ENCODE measurements at places on chromosomes 5 and 9.

GRCh38 chr9:83688921-83689320, 18.8 kb downstream of the UBQLN1 start:
- DNase-seq: no peak

DNA sequence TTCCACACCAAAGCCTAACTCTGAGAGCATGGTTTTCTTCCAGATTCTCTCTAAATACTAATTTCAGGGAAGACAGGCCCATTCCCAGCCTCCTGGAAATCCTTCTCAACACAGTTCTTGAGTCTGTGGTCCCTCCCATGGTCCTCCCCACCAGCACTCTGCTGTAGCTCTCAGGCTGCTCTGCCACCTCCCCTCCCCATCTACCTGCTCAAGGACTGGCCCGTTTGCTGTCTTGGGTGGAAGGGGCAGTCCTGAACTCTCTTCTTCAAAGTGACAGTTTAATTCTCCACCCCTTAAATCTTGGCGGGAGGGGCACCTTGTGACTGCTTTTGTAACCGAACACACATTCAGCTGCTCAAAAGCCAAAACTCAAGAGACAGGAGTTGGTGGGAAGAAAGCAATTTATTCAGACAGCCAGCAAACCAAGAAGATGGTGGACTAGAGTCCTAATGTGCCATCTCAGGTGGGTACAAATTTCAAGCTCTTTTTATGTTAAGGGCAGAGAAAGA, 7.6 kb upstream of the LCN15 start:
- no peak for DNase-seq

DNA sequence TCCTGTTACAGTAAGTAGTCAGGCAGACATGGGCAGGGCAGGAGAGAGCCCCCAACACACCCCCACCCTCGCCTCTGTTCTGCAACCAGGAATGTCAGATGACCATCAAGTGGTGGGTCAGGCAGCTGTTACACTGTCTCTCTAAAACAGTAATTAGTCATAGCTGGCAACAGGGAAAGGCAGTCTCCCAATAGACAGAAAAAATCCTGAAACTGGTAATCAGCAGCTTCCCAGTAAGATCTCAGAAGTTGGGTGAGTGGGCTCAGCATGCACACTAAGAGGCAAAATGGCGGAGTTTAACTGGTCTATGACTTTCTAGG, 90.2 kb downstream of the C5orf15 start:
- DNase-seq: no peak

DNA sequence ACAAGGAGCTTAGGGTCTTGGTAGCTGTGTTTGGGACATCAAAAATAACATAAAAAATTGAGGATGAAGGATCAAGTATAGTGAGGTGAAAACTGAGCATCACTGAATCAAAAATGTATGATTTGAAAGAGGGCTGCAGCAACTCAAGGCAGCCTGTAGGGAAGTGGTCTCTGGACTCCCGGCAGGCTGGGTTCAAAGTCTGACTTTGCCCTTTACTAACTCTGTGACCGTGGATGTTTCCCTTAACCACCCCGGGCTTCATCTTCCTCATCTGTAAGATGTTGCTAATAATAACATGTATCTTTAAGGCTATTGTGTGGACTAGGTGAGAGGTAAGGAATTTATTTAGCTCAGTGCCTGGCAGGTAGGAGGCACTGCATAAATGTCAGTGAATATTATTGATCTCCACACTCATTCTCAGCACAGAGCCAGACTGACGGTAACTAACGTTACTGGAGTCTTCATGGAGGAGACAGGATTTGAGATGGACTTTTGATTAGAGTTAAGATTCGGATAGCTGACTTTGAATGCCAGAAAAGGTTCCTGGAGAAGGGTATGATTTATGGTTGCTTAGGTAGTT, 367.3 kb downstream of the NDUFS4 start:
- DNase-seq: no peak

- no peak for DNase-seq
These were observed 240.2 kb downstream of the PBX3 start for GRCh38 chr9:125987420-125987819.

- no peak for DNase-seq
These were observed 535.8 kb downstream of the EFNA5 start for GRCh38 chr5:107134931-107135330.

- no peak for DNase-seq
These were observed 100.8 kb downstream of the CTNND2 start for GRCh38 chr5:11803436-11803835.

GRCh38 chr9:2126331-2126803, 111.2 kb downstream of the SMARCA2 start:
- DNase-seq: no peak

DNA sequence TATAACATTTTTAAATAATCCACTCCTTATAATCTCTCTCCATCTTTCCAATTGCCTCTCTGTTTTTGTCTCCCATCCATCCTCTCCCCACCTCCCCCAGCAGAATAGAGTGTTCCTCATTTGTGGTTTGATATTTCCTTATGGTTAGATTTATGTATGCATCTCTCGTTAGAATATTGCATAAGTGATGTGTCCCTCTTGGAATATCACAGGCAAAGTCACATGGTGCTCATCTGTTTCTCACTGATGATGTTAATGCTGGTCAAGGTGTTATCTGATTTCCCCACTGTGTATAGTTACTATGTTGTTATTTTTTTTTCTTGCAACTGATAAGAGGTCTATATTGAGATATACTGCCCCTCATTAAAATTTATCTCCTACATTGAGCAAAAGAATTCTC, 3.1 kb upstream of the LRRC70 start:
- DNase-seq: no peak

GRCh38 chr5:7848296-7848695, 2.6 kb downstream of the CFAP90 start:
- no peak for DNase-seq

- no peak for DNase-seq
These were observed 175.3 kb downstream of the ARL15 start for GRCh38 chr5:54135042-54135441.

- DNase-seq: no peak
These were observed 637.8 kb upstream of the WWC1 start for GRCh38 chr5:167653645-167654106.

DNA sequence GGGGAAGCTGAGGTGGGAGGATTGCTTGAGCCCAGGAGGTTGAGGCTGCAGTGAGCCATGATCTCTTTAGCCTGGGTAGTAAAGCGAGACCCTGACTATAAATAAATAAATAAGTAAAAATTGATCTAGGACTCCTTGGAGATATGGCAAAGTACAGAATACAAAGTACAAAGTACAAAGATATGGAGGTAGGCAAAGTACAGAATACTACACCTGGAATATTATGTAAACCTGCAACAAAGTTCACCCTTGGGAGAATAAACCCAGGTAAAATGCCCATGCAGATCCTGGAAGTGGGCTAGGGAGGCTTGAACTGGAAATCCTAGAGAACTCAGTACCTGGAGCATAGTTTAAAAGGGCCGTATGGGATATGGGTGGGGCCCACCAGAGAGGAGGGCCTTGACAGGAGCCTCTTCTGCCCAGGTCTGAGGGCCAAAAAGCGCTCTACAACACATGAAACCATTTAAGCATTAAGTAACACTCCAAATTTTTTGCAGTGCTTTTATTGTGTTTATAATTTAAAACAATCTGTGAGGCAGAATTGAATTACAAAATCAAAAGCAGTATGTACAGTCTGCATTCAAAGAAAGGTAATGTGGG, 20.7 kb downstream of the TTC1 start:
- DNase-seq: no peak

GRCh38 chr9:136339173-136339957, 12.0 kb downstream of the GPSM1 start:
- no peak for DNase-seq

- DNase-seq: no peak
These were observed 54.9 kb downstream of the FBXL17 start for GRCh38 chr5:108326982-108327381.

DNA sequence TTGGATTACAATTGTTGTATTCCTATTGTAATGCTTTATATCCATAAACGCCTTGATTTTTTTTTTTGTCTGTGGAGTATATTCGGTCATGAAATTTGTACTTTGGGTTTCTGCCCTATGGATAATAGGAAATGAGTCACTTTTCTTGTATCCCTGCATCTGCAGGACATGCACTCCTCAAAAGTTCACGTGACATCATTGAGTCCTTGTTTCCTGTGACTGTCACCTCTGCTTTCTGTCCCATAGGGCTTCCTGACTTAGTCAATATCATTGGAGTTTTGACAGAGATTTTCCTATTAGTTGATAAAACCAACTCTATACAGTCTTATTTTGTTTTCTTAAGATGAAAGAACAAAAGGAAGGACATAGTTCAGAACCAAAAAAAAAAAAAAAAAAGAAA, 356.3 kb downstream of the MAT2B start:
- no peak for DNase-seq

DNA sequence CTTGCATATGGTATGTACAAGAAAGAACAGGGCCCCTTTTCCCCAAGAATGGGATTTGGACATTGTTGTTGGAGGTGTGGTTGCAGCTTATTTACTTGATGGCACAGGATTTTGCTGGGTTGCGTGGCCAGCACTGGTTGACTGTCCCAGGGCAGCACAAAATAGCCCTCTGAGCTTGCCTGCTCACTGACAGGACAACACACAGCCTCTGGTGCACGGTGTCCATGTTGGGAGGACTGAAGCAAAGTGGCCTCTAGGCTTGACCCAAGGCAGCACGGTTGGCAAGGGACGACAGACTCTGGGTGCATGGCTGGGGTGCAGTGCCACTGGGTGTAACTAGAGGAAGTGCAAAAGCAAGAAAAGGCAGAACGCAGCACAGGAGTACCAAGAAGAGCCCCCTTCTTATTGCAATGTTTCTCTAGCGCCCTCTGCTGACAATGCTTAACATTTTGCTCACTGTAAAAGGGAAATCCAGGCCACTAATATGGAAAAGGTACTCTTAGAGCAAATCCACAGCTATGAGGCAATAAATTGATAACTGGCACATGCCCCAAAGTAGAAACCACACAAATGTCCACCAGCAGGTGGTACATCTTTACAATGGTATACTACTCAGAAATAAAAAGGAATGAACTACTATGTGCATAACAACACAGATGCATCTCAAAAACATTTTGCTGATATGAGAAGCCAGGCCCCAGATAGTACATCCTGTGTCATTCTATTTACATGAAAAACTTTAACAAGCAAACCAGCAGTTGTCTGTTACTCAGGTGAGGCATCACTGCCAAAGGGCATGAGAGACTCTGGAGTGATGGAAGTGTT, 47.4 kb upstream of the BARX1 start:
- no peak for DNase-seq

- no peak for DNase-seq
These were observed 357.5 kb downstream of the SH3GL2 start for GRCh38 chr9:17936365-17936764.

DNA sequence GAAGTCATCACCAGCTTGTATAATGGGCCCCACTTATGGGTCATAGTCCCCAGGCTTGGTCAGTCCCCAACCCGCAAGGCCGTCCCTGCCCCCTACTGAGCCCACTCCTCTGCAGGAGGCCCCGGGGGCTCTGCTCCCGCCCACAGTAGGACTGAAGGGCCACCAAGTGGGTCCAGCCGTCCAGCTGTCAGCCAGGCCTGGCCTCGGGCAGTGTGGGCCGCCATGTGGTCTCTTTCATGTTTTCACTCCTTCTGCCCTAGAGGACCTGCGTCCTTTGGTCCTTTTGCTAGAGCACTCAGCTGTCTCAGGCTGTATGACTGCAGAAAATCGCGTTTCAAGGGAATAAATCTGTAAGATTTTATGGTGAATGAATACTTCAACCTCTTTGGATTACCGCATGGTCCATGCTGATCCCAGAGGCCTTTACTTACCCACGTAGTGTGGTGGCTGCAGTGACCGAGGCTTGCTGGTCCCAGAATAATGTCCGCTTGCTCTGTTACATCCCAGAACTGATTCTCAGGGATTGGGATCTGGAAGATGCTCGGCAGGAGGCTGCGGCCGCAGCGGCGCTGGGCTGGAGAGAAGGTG, 105.7 kb upstream of the FAM120A start:
- no peak for DNase-seq

GRCh38 chr9:107286057-107286456, 3.0 kb downstream of the RAD23B start:
- no peak for DNase-seq

DNA sequence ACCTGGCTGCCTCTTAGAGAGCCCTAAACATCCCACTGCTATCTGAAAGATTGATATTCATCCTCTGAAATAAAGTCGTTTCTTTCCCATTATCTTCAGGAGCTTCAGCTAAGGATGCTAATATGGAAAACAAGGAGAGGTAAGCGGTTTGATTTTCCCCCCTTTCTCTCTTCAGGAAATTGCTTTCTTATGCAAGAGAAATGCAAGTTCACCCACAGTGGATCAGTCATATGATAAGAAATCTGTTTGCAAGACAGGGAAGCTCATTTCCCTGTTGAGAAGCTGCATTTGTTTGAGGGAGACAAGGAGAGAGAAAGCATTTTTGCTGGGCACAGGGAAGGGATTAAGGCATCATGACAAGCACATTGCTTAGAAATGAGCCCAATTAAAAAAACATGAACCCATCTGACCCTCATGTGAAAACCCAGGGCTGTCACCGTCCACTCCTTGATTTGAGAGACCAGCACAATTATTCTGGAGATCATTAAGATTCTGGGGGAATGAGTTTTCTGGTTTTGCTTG, 53.7 kb upstream of the BOD1 start:
- no peak for DNase-seq

DNA sequence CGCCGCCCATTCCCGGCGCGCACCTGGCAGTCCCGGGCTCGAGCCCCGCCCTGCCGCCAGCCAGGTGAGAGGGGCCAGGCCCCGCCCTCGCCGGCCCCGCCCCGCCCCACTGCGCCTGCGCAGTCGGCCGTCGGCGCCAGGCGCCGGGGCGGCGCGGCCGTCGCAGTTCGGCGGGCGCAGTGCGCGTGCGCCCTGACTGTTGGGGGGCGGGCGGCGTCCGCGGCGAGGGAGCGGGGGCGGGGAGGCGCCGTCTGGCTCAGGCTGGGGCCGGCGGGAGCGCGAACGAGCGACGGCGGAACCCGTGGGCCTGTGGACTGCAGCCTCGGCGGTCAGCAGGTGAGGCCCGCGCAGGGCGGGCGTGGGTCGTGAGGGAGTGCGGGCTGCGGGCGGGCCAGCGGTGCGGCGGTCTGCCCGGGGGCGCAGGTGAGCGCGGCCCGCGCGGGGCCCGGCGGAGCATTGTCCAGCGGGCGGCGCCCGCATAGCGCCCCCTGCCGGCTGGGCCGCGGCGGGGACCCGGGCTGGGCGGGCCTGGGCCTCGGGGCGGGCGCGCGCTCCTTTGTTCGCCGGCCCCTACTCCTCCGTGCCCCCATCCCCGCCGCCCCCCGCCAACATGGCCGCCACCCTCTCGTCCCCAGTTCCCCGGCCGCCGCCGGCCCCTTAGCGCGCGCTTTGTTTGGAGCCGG, at the start of gene SPIN1:
SPIN1 (plus strand) TSS at position 242 of the 683 bp plus-strand sequence. CDS start 38,096 bp downstream, outside the sequence.
- peak; percentile 69 for DNase-seq

GRCh38 chr9:93257808-93258331, 73.9 kb downstream of the WNK2 start:
- no peak for DNase-seq

- DNase-seq: no peak
These were observed 653.4 kb upstream of the ZNF608 start for GRCh38 chr5:125399885-125400284.

GRCh38 chr9:90915693-90916092, 114.1 kb downstream of the SYK start:
- DNase-seq: no peak

GRCh38 chr5:126332326-126332725, 90.9 kb upstream of the GRAMD2B start:
- DNase-seq: no peak

GRCh38 chr9:621201-621855, 220.2 kb upstream of the DMRT1 start:
- no peak for DNase-seq

Measured in stimulated activated CD4-positive, alpha-beta T cell treated with anti-CD3 and anti-CD28 coated beads, Interleukin-1b, Interleukin-23, amount 100 ng/mL, for 1 hour (primary cell).